ENCODE measurements at places on chromosomes 1 and 21.

DNA sequence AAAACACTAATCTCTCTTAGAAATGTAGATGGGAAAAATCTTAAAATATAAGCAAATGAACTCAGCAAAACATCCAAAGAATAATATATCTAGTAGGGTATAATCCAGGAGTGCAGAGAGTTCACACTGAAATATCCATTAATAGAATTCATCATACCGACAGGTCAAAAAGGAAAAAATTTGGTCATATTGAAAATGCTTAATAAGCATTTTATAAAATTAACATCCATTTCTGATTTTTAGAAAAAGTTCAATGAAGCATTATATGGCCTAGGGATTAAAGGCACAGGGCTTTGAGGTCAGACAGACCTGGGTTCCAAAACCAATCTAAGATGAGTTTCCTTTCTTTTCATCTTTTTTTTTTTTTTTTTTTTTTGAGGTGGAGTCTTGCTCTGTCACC, 16.4 kb downstream of the EPHA10 start:
- DNase-seq: no peak

DNA sequence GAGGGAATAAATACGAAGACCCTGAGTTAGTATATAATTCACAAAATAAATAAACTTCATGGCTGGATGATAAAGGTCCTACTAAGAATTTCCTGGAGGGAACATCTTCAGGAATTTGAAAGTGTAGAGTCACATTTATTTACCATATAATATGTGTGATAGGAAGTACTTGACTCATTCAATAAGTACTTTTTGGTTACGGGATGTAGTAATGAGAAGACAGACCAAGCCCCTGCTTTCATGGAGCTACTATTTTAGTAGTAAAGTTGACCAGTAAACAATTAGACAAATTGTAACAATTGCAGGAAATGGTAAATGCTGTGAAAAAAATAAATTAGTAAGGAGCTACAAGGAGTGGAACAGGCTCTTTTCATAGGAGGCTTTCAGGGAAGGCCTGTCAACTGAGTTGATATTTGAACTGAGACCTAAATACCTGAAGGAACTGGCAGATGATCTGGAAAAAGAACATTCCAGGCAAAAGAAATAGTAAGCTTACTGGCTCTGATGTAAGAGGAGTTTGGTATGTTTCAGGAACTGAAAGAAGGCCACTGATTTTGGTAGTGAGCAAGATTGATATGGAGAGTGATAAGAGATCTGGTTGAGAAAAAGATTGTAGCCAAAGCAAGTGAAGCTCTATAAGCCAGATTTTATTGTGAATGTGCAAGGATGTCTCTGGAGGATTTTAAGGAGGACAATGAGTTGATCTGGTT, 36.2 kb downstream of the CAMSAP2 start:
- DNase-seq: no peak

- no peak for DNase-seq
These were observed 5.8 kb downstream of the S100A8 start for GRCh38 chr1:153384958-153385580.

DNA sequence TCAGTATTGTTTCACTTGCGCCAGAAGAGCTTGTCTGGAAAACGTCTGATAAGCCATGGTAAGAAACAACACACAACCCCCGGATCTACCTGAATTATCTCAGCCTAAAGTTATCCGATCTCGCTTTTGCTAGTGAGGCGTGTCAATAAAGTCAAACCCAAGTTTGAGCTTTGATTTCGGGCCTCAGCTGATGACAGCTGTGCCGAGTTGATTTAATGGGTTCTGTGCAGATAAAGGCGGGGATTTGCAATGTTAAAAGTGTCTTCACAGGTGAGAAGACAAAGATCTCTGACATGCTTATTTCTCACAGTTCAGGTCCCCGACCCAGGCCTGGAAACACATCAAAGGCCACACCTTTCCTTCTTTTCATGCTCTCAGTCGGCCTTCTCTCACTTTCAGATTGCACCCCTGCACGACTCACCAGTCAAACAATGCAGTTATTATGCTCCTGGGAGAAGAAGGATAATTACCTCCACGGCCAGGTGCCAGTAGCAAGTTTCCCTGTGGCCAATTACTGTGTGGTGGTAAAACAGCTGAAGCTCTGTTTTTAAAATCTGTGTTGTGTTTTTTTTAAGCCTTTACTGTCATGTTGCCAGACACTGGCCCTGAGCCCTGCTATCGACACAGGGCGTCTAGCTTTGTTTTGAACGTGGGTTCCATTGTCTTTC, 245.3 kb upstream of the RUNX1 start:
- no peak for DNase-seq

DNA sequence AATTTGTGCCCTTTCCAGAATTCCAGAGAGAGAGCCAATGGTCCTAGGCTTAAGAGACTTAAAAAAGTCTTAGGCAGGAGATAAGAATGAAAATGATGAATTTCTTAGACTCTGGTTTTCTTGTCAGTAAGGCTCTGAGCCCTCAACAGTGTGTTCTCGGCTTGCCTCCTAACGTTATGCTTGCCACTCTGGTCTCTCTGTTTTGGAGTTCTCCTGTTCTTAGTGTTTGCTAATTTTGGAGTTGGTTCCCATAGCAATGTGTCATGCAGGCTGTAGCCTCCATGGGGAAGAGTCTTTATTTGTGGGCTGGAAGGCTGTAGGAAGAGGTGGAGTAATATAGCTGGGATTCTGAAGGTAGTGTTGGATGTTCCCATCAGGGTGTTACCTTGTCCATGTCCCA, 19.9 kb downstream of the TBX19 start:
- DNase-seq: no peak

- DNase-seq: no peak
These were observed 68.0 kb upstream of the WDR26 start for GRCh38 chr1:224502459-224503160.

DNA sequence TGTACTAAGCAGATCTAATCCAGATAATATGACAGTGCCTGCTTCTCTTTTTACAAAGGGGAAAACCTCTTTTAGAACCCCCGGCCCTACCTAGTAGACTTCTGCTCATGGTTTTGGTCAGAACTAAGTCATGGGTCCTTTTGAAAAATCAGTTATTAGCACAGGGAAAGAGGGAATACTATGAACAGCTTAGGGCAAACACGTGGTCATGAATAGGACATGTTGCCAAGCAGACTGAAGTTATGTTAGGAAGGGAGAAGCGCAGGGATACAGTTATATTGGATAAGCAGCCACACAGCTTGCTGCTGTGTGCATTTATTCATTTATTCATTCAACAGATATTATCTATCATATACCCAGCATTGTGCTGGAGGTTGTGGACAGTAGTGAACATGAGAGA, 25.3 kb upstream of the IGSF3 start:
- no peak for DNase-seq

DNA sequence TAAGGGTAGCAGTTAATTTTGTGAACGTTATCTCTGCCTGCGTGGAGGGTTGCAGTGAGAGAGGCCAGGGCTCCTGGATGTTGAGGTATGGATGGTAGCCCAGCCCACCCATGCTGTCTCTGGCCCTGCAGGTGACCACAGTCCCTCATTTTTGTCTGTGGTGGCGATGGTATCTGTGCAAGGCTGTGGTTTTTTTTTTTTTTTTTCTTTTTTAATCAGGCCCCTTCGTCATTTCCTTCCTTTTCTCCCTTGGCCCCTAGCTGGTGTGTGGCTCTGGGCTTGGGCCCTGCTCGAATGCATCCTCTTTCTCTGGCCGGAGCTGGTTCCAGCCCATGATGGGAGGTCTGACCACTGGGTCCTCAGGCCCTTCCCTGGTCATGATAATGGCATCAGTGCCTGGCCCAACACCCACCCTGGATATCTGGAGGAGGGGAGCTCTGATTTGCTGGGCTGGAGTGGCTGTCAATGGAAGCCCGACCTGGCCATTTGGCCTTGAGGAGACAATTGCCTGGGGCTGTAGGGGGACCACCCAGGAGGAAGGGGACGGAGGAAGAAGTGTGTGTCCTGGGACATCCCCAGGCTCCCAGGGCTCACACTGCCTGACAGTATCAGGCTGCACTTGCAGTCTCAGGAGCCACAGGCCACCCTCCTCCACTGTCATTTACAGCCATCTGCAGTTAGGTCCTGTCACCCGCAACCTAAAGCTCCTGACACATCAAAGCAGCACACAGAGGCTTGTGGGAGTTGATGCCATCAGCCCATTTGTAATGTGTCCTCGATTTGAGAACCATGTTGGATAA, 8.1 kb upstream of the RNF187 start:
- DNase-seq: no peak

DNA sequence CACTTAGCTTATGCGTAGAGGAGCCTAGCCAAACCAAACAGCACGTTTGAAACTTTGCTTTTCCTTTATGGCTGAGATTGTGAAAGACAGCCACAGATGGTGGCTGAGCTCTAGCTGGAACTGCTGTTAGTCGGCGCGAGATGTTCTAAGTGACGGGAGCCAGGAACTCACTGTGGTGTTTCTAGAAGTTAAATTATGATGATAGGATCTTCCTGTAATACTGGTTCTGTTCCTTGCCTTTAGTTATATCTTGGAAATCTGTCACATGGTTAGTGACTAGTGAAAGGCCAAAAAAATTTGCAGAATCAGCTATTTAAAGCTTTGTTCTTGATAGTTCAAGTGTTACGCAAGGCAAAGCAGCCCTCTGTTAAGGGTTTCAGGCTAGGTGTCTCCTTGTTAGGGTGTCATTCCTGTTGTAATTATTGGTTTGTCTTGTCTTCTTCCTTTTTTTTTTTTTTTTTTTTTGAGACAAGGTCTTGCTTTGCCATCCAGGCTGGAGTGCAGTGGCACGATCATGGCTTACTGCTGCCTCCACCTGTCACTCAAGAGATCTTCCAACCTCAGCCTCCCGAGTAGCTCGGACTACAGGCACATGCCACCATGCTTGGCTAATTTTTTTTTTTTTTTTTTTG, 22.6 kb downstream of the AK4 start:
- DNase-seq: no peak

DNA sequence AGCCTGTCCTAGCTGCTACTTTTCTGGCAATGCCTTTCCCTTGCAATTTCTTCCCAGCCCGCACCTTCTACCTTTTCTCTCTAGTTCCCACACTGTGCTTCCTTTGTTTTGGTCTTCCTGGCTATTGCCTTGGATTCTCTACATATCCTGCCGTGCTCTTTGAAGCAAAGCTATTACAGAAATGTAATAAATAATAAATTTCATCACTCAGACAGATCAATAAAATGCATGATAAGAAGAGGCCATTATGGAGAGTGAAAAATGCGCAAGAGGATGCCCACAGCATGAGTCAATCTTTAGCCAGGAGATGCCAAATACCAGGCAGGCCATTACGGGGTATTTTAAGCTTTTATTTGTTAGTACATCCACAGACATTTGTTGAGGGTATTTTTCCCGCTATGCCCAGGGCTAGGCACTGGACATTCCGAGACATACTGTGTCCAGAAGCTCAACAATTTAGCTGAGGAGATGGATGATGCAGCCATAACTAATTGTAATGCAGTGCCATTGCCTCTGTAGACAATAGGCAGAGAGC, 163.6 kb downstream of the ST6GALNAC3 start:
- DNase-seq: no peak

GRCh38 chr1:61682891-61683290, 42.0 kb downstream of the TM2D1 start:
- DNase-seq: no peak

DNA sequence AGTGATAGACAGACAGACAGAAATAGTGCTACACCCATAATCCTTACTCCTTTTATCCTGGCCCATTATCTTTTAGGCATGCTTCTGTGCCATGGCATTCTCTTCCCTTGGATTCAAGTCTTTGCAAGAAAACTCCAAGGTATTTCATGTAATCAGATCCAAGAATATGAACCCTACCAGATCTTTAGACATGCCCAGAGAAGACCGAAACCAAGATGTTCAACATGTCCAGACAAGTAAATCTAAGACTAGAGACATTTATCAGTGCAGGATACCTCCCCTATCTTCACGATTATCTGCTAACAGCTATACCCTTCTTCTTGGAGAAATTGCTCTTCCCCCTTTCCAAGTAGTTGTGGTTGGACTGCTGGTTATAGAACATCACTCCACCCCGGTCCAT, 11.8 kb upstream of the C1orf141 start:
- no peak for DNase-seq

- DNase-seq: no peak
These were observed 21.6 kb downstream of the SLC66A1 start for GRCh38 chr1:19333587-19334354.

DNA sequence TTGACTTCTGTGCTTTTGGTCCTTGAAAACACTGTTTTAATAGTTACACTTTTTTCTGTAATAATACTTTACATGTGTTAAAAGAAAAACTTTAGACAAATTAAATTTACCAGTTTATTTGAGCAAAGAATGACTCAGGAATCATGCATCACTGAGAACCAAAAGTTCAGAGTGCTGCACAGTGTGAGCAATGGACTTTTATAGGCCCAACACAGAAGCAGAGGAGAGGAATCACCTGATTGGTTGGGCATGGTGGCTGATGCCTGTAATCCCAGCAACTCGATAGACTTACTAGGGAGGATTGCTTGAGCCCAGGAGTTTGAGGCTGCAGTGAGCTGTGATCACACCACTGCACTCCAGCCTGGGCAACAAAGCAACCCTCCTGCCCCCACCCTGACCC, 29.3 kb downstream of the ZNF648 start:
- no peak for DNase-seq

Measured in activated T-cell treated with anti-CD3 and anti-CD28 coated beads for 1 hour (primary cell).